ENCODE measurements at places on chromosomes 1 and 21.
A peak's percentile ranks its signal among the peaks of the same experiment; 100 is the strongest.

DNA sequence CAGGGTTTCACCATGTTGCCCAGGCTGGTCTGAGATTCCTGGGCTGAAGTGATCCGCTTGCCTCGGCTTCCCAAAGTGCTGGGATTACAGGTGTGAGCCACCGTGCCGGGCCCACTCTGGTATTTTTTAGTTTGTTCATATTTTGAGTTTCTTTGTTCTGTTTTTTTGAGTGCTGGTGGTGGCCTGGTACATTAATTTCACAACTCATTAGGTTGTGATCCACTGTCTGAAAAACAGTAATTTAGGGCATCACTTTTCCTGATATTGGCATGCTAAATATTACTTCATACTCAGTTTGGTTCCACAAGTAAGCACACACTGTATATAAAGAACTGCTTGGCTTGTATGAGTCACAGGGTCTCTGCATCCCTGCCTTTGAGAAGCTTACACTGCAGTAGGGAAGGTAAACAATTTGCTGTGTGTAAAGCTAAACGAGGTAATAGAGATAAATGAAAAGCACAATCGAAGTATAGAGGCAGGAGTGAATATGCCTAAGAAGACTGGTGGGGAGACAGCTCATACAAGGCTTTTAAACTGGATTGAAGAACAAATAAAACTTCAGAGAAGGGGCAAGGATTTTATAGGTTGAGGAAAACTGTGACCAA lies 7.7 kb downstream of the SNX27 start:
- no peak for DNase-seq

DNA sequence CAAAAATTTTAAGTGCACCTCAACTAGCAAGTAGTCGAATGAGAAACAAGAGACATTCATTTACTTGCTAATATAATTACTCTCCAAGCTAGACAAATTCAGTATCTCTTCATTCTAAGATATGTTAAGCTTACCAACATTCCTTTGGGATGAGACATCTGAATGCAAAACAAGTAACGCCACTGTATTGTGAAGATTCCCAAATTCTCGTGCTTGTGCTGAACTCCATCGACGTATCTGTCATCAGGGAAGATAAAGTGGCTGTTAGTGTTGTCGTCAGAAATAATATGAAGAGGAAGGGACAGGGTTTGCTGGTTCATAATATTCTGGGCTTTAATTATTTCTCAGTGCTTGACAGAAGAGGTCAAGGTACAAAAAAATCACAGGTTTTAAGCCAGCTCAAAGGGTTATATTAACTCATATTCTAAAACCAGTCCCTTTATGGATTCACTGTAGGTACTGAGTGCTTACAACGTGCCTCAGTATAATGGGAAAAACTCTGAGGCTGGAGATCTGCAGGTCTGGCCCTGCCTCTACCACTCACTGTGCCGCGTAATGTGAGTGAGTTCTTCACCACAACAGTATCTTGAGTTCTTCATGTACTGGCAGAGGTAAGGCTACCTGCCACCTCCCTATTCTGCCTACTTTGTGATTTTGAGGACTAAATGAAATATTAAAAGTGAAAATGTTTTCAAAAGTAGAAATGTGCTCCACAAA lies 42.0 kb downstream of the PCSK9 start:
- no peak for DNase-seq

GRCh38 chr1:226738421-226738994 lies 574 bp downstream of the ITPKB start:
- DNase-seq: peak; percentile 41

DNA sequence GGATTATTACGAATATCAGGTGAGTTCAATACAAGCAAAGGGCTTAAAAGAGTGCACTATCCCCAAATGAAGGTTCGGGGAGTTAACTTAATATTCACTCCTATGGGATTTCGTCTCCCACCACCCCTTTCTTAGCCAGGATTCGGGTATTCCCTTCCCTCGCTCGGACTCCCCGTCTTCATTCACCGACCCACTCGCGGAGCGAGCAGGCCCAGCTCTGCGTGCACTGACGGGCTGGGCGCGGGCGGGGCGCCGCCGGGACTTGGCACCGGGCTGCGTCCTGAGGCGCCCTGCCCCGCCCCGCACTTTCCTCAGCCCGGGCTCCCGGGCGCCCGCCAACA lies 7.7 kb upstream of the MPZL1 start:
- no peak for DNase-seq

GRCh38 chr1:6586404-6586816 lies 6.6 kb downstream of the ZBTB48 start:
- DNase-seq: no peak

Measured in pancreas (tissue), 10 donors.